ENCODE measurements at places on chromosomes 12 and 14. TPM values are rescaled to one million over a fixed set of nuclear protein-coding genes. Genes with fewer than 3 reads are reported as not detected.

DNA sequence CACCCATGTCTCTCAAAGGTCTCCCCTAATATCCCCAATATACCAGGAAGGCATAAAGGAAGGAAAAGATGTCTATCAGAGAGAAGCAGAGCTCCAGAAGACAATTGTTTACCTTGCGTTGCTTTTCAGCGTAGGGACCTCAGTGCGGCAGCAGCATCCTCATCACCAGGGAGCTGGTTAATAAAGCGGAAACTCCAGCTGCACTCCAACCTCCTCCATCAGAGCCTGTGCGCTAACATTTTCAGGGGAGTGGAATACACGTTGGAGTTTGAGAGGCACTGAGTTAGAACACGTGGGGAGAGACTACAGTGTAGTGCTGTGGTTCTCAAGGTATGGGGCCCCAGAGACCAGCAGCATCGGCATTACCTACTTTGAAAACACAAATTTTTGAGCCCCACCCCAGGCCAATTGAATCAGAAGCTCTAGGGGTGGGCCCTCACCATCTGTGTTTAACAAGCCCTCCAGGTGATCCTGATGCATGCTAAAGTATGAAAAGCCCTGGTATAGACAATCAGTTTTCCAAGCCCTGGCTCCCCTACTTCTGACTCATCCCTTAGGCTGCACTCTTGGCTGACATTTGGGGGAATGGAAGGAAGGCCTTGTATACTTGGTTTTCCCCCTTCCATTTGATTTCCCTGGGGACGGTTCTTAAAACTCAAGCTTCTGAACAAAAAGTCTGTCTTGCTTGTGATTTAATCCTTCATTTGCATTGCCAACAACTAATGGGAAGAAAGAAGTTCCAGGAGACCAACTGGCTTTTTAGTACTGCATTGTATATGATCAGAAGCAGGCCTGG lies 419.0 kb upstream of the CCDC196 start:
- DNase-seq: no peak
- no peaks in the 10 kb centered on the region for H3K27me3 ChIP-seq
- no peak overlapping the region for H3K4me3 ChIP-seq

- peaks cover 5% of the 10 kb centered on the region for H3K27me3 ChIP-seq
- no peak for DNase-seq
- no peak overlapping the region for H3K4me3 ChIP-seq
These were observed 3.9 kb downstream of the KRT79 start for GRCh38 chr12:52829986-52830770.

GRCh38 chr12:6839482-6840201 lies 1.1 kb upstream of the GNB3 start:
- H3K4me1 ChIP-seq: peaks cover 10% of the 10 kb centered on the region
- H3K36me3 ChIP-seq: no peaks in the 10 kb centered on the region
- no peak overlapping the region for H3K4me3 ChIP-seq
- H3K27me3 ChIP-seq: no peaks in the 10 kb centered on the region
- H3K27ac ChIP-seq: no peak overlapping the region

DNA sequence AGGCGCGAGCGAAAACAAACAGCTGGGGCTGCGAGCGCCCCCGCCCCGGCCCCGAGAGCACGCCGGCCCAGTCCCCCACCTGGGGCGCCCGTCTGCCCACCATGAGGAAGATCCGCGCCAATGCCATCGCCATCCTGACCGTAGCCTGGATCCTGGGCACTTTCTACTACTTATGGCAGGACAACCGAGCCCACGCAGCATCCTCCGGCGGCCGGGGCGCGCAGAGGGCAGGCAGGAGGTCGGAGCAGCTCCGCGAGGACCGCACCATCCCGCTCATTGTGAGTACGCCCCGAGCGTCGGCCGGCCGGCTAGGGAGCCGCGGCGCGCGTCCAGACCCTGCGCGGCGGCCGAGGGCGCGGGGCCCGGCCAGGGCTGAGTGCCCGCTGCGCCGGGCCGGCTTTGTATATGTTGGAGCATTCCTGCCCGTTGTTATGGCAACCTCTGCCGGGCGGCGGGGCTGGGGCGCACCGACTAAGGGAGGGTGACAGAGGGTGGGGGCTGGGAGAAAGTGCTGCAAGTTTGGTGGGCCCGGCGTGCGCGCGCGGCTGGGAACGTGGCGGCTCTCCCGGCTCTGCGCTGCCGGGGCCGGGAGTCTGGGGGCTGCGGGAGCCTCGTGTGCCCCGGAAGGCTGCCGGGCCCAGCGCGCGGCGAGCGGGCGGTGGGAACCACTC lies 367 bp downstream of the GALNT16 start:
- H3K27me3 ChIP-seq: peaks cover 22% of the 10 kb centered on the region
- peaks cover 4% of the 10 kb centered on the region for H3K4me1 ChIP-seq
- no peak for DNase-seq
- no peak overlapping the region for H3K27ac ChIP-seq
- H3K4me3 ChIP-seq: no peak overlapping the region
- no peaks in the 10 kb centered on the region for H3K36me3 ChIP-seq

- peaks cover 6% of the 10 kb centered on the region for H3K36me3 ChIP-seq
- H3K27ac ChIP-seq: no peak overlapping the region
- H3K4me3 ChIP-seq: no peak overlapping the region
- no peaks in the 10 kb centered on the region for H3K4me1 ChIP-seq
- no peak for DNase-seq
- H3K27me3 ChIP-seq: no peaks in the 10 kb centered on the region
These were observed 71.9 kb downstream of the CRACR2A start for GRCh38 chr12:3680919-3681594.

DNA sequence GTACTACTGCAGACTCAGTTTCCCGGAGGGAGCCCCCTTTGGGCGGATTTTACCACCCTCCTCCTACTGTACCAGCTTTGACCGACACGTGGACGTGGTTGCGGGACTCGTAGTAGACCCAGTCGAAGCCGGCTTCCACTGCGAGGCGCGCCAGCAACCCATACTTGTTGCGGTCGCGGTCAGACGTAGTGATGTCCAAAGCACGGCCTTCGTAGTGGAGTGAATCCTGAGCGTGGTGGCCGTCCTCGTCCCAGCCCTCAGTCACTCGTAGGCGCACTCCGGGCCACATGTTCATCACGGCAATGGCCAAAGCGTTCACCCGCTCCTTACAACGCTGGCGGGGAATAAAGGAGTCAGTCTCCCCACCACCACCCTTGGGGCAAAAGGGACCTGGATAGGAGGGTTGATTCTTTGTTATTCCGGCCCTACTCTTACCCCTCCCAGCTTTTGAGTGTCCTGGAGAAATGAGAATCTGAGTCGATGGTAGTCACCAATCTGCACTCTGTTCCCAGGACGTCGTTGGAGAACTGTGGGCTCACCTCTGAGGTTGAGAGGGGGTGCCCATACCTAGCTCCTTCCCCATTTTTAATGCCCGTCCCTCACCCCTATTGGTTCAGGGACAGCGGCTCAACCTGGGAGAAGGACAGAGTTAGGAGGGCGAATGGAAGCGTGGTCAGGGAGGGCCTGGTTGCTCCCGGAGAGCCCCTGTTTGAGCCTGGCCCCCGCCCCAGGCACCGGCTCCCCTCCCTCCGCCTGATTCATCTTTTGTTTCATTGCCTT lies 3.4 kb downstream of the DHH start:
- H3K4me3 ChIP-seq: no peak overlapping the region
- H3K27ac ChIP-seq: no peak overlapping the region
- DNase-seq: no peak
- peaks cover 45% of the 10 kb centered on the region for H3K27me3 ChIP-seq

DNA sequence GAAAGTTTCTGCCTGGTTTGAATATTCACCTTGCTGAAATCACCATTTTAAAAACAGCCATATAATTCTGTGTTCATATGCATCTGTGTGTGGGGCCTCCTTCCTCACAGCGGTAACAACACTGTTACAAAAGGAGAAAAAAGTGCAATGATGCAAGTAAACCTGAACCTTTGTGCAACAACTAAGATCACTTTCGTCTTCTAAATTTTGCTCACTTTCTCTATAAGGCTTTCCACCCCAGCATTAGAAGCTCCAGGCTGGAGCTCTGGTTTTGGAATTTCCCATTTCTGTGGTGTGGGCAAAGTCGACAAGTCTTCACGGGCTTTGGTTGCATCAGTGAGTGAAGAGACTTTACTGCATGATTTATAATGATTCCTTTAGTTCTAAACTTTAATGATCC lies 18.4 kb downstream of the FGD6 start:
- H3K36me3 ChIP-seq: no peaks in the 10 kb centered on the region
- H3K4me3 ChIP-seq: peak overlapping the region; percentile 56

DNA sequence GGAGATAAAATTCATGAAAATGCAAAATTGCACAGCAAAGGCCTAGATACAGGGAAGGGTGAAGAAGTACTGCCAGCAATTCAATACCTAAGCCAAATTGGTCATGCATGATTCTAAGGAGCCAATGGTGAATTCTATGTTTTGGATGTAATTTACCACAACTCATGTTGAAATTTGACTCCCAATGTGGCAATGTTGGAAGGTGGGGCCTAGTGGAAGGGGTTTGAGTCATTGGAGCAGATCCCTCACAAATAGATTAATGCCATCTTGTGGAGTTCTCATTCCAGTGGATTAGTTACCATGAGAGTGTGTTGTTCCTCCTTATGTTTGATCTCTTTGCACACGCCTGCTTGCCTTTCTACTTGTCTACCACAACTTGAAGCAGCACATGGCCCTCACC lies 194.0 kb upstream of the ALG10 start:
- no peak for DNase-seq
- no peaks in the 10 kb centered on the region for H3K27me3 ChIP-seq
- H3K4me1 ChIP-seq: no peaks in the 10 kb centered on the region
- H3K27ac ChIP-seq: no peak overlapping the region
- H3K36me3 ChIP-seq: no peaks in the 10 kb centered on the region

GRCh38 chr12:18824287-18824686 lies 86.4 kb downstream of the CAPZA3 start:
- no peaks in the 10 kb centered on the region for H3K4me1 ChIP-seq
- no peaks in the 10 kb centered on the region for H3K36me3 ChIP-seq
- no peak overlapping the region for H3K27ac ChIP-seq

DNA sequence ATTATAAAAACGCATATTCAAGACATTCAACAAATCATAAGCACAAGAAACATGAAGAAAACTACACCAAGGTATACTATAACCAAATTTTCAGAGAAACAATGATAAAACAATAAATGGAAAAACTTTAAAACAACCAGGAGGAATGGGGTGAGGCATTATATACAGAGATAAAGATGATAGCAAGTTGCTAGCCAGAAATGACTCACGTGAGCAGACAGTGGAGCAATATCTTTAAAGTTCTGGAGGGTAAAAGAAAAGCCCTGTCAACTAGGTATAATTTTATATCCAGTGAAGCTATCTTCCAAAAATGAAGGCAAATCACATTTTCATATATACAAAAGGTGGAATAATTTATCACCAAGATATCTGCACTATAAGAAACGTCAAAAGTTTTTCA lies 97.8 kb upstream of the PCED1B start:
- no peak overlapping the region for H3K27ac ChIP-seq
- no peaks in the 10 kb centered on the region for H3K36me3 ChIP-seq
- H3K27me3 ChIP-seq: no peaks in the 10 kb centered on the region
- H3K4me3 ChIP-seq: no peak overlapping the region

GRCh38 chr12:11705010-11705409 lies 55.5 kb downstream of the ETV6 start:
- H3K4me1 ChIP-seq: peaks cover 18% of the 10 kb centered on the region
- no peaks in the 10 kb centered on the region for H3K27me3 ChIP-seq

DNA sequence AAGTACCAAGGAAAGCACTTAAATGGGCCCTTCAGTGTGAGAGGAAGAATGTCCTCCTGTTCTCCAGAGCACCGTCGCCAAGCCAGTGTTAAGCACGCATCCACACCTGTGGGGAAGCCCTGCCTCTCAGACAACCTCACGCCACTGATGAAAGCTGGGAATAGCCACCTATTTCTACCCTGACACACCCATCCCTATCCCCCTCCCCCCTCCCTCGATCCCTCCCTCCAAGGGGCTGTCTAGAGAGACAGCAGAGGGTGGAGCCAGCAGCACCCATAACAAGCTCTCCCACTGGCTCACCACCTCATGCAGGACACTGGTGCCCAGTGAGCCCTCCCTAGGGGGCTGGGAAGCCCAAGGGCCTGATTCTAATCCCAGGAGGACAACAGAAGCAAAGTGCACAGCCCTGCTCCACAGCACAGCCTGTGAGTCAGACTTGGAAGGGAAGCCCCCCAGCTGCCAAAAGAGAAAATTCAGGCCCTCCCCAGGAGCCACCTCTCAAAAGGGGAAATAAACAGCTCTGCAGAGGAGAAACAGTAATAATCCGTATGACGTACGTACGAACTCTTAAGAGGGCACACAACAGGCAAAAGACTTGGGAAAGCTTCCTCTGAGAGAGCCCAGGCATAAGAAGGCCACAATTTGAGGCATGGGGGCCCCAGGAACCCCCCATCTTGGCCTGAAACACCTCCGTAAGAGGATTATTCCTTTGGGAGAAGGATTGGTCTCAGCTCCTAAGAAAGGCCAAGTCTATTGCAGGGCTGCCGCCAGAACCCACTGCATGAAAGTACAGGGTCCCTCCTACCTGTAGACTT lies 7.8 kb downstream of the PITPNM2 start:
- no peak overlapping the region for H3K4me3 ChIP-seq
- DNase-seq: no peak
- no peaks in the 10 kb centered on the region for H3K36me3 ChIP-seq
- no peak overlapping the region for H3K27ac ChIP-seq

DNA sequence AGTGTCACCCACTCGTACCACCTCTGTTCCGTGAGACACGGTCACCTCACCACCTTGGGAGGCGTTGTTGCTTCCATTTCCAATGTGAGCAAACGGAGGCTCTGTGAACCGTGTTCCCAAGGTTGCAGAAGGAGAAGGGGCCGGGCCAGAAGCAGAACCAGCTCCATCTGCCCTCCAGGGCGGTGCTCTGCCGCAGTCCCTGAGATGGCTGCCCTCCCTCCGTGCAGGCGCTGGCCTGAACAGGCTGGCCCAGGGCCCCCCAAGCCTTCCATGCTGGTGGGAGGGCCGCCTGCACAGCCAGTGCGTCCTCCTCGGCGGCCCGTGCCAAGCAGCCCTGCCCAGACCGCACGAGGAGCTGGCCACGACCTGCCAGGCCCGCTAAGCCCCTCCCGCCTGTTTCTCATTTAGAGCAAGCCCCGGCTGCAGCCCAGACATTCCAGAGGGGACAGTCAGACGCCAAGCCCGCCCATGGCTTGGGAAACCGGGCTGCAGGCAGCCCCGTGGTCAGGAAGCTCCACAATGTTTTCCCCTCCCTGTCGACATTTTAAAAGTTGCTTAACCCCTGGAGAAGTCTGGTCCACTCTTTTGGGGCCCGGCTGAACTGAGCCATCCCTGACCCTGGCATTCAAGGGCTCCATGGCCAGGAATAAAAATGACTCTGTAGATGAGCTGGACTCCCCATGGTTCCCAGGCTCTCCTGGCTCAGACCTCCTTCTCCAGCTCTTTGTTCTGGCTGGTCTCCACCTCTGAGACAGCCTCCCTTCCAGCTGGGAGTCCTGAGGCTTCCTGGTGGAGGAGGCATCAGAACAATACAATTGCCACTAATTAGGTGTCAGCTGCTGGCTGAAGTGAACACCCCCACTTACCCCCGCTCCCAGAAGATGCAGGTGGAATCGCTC lies 236.0 kb downstream of the BCL11B start:
- H3K36me3 ChIP-seq: no peaks in the 10 kb centered on the region
- H3K27ac ChIP-seq: no peak overlapping the region

GRCh38 chr14:86707071-86707470 lies 1177.1 kb downstream of the FLRT2 start:
- no peak overlapping the region for H3K27ac ChIP-seq
- H3K4me3 ChIP-seq: no peak overlapping the region
- H3K4me1 ChIP-seq: no peaks in the 10 kb centered on the region
- no peaks in the 10 kb centered on the region for H3K27me3 ChIP-seq
- no peak for DNase-seq

The RNU6-8 gene
- polyA plus RNA-seq: not detected

The NID2 gene
- 0.43 TPM for polyA plus RNA-seq

The CLECL1 gene
- polyA plus RNA-seq: 52.9 TPM

The TOX4 gene
- polyA plus RNA-seq: 61.8 TPM

The DAO gene
- not detected for polyA plus RNA-seq

The PTGR2 gene
- polyA plus RNA-seq: 7.6 TPM

The CACNA2D4 gene
- 0.66 TPM for polyA plus RNA-seq

Measured in GM12878 (cell line).